ENCODE measurements at places on chromosomes 12 and 14.

- no peak for DNase-seq
These were observed 35.5 kb upstream of the ATF1 start for GRCh38 chr12:50728417-50728816.

DNA sequence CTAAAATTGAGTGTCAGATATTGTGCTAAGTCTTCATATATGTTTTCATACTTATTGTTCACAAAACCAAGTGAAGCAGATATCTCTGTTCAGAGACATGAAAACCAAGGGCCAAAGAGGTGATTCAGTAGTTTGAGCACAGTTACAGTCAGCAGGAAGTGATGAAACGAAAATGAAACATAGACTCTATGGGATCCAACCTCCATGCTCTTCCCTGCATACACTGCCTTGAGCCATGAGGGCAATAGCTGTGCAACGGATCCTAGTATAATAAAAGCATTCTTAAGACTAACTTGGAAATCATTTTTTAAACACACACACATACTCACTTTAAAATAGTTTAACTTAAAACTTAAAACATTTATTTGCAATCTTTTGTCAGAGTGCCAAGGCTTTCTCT, 27.9 kb downstream of the ESR2 start:
- DNase-seq: peak; percentile 18

- no peak for DNase-seq
These were observed 39.0 kb downstream of the SLC25A21 start for GRCh38 chr14:37133284-37133913.

DNA sequence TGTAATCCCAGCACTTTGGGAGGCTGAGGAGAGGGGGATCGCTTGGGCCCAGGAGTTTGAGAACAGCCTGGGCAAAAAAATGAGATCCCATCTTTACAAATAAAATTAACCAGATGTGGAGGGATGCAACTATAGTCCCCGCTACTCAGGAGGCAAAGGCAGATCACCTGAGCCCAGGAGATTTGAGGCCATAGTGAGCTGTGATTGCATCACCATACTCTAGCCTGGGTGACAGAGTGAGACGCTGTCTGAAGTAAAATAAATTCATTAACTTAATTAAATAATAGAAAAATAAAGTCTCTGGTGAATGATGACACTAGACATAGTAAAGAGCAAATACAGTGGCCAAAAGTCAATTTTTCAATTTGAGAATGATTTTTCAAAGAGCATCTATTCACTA, 16.1 kb upstream of the PLEKHA5 start:
- DNase-seq: no peak

DNA sequence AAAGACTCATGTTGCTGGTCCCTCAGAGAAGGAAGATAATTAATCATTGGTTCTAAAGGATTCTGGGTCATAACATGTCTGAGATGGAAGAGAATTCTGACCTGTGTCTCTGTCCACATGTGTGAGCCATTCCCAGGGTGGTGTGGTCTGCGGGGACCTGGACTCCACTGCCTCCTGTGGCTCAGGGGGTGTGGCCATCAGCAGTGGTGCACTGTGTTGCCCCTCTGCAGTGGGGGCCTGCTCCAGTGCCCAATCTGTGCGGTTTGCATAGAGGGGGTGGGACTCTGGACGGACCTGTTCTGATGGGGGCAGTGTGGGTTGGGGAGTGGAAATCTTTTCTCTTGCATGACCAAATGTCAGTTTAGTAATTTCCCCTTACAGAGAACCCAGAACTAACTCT, 13.5 kb downstream of the KRT85 start:
- no peak for DNase-seq
